ENCODE measurements at places on chromosomes 7 and 10.

DNA sequence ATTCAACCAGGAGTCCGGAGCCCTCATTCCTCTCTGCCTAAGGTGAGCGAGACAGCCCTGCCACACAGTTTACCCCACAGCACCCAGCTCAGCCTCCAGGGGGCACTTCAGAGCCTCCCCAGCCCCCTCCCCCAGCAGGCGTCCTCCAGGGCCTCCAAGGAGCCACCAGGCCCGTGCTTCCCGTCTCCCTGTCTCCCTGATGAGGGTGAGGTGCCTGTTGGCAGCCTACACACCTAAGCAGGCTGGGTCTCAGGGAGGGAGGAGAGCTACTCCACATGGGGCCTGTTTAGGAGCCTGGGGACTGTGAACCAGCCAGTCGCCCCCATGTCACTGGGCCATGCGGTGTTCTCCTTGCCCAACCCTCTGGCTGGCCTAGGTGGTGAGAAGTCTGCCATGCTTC is 28.9 kb upstream of the TRIM8 start:
- no peak for DNase-seq

DNA sequence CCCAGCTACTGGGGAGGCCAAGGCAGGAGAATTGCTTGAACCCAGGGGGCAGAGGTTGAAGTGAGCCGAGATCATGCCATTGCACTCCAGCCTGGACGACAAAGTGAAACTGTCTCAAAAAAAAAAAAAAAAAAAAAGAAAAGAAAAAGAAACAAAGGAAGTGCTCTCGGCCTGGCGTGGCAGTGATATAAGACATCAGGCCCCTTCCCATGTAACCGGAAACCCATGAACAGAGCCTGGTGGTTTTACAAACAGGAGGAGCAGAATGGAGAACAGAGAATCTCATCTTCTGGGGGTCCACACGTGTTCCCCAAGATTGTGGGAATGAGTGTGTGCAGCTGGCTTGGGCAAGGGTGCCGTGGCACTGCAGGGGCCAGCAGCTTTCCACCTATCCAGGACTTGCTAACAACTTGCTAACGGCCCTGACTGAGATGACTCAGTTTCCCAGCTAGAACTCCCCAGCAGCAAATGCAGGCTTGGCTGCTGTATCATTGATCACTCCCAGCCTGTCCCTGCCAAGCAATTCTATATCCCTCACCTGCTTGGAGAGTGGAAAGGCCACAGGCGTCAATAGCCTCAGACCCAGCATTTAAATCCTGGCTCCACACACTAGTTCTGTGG is 103.0 kb downstream of the COL26A1 start:
- DNase-seq, result no peak

DNA sequence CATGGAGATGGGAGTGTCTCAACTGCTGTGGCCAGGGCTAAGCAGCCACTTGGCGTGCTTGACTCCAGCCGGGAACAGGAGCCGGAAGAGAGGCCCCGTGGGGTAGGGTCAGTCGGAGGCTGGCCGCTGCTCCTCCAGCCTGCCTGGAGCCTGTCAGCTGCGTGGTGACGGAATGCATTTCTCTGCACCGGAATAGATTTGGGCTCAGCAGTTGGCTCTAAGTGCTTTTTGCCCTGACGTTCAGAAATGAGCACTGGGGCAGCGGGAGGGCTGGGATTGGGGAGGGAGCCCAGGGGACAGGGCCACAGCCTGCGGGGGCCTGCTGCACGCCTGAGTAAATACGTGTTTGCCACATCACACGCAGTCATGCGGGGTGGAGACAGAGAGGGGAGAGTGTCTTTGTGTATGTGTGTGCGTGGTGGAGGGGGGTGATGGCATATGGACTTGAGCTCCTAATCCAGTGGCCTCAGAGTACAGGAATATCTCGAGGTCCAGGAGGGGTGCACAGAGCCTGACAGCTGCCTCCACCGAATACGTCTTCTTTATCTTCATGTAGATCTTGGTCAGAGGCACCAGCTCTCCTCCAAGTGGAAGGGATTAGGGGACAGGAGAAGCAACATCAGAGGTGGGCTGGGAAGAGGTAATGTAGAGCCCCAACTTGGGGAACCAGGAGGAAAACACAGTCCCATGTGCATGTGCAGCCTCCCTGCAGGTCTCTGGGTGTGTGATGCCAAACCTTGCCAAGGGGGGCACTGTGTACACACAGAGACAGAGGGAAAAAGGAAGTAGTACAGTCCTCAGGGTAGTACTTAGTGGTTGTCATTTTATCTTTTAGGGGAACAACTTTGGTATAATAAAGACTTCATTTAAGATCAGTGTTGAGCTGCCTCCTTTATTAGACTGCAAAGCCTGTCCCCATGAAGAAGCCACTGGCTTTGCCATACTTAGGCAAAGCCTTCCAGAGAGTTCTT is 151.4 kb downstream of the CDH23 start:
- DNase-seq, result no peak

DNA sequence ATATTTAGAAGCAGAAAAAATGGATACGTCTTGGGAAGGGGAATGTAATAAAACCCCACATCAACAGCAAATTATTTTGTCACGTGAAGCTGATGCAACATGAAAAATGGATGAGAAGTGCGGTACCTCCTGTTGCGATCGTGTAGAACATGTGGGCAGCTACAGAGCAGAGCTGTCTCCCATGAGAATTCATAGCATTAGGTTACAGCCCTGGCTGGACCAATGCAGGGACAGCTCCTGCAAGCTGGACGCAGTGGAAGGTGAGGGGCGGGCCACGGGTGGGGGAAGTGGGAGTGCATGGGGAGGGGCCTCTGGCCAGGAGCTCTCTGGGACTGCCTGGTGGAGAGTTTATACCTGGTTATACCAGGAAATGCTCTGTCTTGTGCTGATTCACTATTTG is 120.3 kb downstream of the GATA3 start:
- no peak for DNase-seq

GRCh38 chr7:109476409-109476808 is 906.7 kb downstream of the DNAJB9 start:
- no peak for DNase-seq

- peak; percentile 91 for DNase-seq
These were observed 16.1 kb upstream of the PALD1 start for GRCh38 chr10:70462349-70462984.

DNA sequence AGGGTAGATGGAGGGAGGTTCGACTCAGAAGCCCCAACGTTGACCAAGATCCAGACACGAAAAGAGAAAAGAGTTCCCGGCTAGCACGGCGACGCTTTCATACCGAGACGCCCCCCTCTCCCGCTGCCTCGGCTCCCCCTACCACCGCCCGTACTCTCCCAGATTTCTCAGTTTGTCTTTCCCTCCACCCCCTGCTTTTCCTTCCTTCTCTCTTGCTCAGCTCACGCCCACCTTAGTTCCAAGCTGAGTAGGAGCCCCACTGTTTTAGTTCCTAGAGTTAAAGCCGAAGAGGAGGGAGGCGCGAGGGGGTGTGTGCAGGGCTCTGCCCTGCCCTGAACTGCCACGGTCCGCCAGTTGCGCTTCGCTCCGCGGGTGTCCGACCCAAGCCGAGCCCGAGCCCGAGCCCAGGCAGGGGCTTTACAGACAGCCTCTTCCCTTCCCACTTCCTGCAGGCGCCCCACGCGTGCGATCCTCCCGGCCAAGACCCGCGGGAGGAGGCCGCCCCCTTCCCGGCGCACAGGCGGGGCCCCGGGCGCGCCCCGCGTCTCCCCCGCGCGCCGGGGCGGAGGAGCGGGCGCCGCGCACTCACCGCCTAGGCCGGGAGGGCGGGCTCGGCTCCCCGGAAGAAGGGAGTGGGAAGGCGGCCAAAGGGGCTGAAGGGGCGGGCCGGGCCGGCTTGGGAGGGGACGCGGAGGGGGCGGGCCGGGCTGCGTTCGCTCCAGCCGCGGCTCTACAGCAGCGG is at the start of gene EPHB6:
EPHB6 (plus strand) TSS at position 705 of the 742 bp plus-strand sequence. CDS start 8,152 bp downstream, outside the sequence.
- DNase-seq, result peak; percentile 47

DNA sequence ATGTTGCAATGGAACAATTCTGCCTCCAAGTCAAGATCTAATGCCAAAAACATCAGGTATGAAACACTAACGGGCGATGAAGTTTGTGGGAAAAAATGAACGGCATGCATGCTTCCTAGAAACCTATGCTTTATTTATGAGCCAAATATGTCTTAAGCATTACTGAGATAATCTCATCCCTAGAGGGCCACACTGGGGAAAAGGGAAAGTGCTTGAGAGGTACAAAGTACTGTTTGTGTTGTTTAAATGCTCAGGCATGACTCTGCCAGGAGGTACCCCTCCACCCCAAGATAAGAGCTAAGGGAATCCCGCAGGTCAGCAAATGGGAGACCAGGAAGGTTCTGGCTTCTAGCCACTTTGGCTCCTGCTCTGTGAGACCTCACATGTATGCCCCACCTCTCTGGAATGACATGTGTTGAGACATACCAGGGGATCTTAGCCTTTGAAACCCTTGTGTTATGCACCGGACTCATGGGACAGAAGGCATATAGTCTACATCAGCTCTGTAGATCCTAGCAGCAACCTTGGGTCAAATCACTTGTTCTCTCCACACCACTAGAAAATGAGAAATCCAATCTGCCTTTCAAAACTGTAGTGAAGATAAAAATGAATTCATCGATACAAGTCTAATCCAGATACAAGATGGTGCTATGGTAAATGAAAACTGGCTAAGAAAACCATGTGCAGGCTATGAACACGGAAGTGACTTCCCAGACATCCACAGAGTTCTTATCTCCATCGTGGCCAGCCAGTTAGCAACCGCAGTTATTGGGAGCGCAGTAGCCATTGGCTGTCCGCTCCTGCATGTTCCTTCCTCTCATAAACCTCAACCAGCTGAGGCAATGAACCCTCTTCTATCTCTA is 61.0 kb downstream of the CREB3L2 start:
- DNase-seq, result no peak

DNA sequence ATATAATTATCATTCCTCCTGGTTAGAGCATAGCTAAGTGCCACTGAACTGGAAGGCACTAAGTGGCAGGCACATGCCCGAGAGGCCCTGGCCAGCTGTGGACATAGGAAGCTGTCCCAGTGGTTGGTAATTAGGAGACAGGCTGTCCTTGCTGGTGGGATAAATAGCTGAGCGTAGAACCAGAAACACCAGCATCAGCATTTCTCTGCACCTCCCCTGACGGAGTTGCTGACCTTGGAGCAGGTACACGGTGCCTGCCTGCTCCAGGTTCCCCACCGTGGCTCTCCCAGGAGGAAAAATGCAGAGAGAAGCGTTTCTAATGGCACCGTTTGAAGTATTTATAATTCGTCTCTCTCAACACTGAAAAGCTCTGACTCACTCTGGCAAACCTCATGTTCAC is 5.6 kb upstream of the ABLIM1 start:
- no peak for DNase-seq

GRCh38 chr10:16965740-16966447 is 148.7 kb upstream of the RSU1 start:
- DNase-seq, result no peak

DNA sequence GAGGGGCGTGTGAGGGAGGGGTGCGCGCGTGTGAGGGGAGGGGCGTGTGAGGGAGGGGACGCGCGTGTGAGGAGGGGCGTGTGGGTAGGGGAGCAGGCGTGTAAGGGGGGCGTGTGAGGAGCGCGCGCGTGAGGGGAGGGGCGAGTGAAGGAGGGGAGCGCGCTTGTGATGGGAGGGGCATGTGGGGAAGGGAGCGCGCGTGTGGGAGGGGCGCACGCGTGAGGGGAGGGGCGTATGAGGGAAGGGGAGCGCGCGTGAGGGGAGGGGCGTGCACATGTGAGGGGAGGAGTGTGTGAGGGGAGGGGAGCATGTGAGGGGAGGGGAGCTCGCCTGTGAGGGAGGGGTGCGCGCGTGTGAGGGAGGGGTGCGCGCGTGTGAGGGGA is 19.1 kb downstream of the MXI1 start:
- peak; percentile 73 for DNase-seq

DNA sequence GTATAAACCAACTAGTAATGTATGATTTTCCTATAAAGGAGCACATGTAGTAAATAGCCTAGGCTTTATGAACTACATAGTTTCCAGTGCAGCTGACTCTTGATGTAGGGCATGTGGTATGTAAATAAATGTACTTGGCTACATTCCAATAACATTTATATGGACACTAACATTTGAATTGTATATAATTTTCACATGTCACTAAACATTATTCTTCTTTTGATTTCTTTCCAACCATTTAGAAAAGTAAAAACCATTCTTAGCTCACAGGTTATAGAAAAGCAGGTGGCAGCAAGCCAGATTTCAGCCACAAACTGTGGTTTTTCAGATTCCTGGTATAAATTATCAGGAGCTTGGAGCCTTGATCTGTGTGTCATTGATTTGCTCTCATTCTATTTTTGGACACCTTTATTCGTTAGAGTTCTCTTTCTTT is 1182.0 kb downstream of the CNTNAP2 start:
- DNase-seq, result peak; percentile 50

DNA sequence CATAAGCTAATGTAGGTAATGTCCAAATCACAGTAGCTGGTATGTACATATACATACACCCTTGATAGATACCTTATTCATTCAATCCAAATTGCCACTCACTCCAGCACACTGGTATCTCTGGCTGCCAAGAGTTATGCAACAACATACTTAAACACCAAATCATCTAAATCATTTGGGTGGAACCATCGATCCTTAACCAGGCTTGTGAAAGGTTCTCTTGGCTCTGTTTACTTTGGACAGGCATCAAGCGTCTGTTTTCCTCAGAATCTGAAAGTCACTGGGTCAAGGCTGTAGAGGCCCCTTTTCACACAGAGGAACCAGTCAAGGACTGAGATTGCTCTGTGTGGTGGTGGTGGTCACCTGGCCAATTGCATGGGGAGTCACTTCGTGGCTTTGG is 24.6 kb downstream of the JAZF1 start:
- no peak for DNase-seq

DNA sequence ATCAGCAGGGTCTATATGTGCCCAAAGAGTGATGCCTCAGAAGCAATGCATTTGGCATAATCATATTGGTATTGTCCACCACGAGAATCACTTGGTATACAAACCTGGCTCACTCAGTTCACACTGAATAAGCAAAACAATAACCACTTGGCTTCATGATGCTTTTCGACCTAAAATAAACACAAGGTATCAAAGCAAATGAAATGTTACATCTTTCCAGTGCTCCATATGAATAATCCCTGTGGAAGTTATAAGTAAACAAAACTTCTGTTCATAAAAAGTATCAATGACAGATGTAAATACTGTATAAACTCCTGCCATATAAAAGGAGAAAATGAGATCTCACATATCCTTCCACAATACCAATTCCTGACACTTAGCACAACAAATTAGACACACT is 29.8 kb upstream of the EBLN1 start:
- no peak for DNase-seq
